ENCODE measurements at places on chromosomes 16 and 17. TPM values are rescaled to one million over a fixed set of nuclear protein-coding genes. Genes with fewer than 3 reads are reported as not detected.

- DNase-seq, result no peak
These were observed 59.9 kb downstream of the EPN2 start for GRCh38 chr17:19296786-19297778.

GRCh38 chr17:7252176-7253043 lies at the start of gene ELP5:
Gene ELP5 (plus strand): TSS chr17:7252215. CDS start chr17:7252551, 336 bp downstream.
- DNase-seq, result peak; percentile 90

GRCh38 chr17:46818929-46819859 lies 702 bp upstream of the WNT3 start:
- DNase-seq, result no peak

MYO15A gene
- total RNA-seq, result 0.32 TPM

ABCA8 gene
- total RNA-seq, result not detected

CLEC19A gene
- not detected for total RNA-seq
